G401 (cell line): ENCODE measurements at places on chromosomes 4 and X. TPM values are rescaled to one million over a fixed set of nuclear protein-coding genes. Genes with fewer than 3 reads are reported as not detected.
A peak's percentile ranks its signal among the peaks of the same experiment; 100 is the strongest.

PAGE4 gene
- not detected in 2 replicates for total RNA-seq

- peak; percentile 24 for DNase-seq
Measured at GRCh38 chrX:110241816-110242215, 76.1 kb downstream of the AMMECR1 start.

GRCh38 chr4:73725985-73726384 is 14.4 kb upstream of the CXCL8 start:
- DNase-seq, result no peak

GRCh38 chr4:123554801-123555232 is 158.2 kb downstream of the SPRY1 start:
- no peak for DNase-seq

DNA sequence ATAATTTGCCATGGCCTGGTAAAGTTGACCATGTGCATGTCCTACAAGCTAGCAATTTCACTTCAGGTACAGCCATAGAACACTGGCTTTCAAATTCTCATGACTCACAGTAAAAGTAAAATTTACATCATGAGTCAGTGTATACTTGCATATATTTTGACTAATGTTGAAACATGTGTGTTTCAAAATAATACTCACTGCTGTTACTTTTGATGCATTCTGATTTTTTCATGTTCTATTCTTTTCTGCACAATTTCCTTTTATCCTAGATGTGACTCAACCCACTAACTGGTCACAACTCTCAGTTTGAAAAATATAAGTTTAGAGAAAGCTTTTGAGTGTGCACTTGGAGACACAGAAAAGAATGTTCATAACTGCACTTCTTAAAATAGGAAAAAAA is 365.7 kb downstream of the FGF13 start:
- DNase-seq, result no peak

GRCh38 chr4:23887989-23888388 is 1.9 kb downstream of the PPARGC1A start:
- DNase-seq, result peak; percentile 78

DNA sequence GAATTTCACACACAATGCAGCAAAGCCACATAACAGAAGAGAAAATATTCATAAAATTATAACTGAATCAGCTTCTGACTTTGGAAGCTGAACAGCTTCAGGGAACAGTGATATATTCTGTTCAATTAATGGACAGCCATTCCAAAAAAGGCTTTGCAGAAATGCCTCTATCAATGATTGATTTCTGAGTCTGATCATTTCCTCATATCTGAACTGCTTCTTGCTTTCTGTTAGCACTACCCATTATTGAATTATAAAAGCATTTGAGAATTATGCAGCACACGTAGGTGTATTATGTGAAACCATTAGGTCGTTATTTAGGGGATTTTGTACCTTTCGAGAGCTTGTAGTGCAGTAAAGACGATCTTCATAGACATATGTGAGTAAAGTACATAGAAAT is 159.6 kb downstream of the STIM2 start:
- no peak for DNase-seq

GRCh38 chrX:1465286-1466231 is 12.8 kb upstream of the ASMTL start:
- no peak for DNase-seq

DNA sequence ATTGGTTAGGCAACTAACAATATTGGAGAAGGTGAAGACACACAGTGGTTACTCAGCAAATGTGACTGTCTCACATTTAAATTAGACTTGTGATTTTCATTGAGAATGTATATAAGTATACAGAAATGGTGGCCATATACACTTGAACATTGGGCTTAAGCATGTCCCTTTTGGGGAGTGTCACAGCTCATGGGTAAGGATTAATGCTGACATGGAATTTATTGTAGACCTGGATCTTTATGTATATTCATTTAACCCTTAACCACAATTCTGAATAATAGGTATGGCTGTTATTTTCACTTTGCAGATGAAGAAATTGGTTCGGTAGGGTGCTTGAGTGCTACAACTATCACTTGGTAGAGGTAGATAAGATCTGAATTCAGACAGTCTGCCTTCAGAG is 95.5 kb upstream of the WDFY3 start:
- no peak for DNase-seq

- no peak for DNase-seq
Measured at GRCh38 chr4:160318567-160319220, 1215.8 kb downstream of the RAPGEF2 start.

DNA sequence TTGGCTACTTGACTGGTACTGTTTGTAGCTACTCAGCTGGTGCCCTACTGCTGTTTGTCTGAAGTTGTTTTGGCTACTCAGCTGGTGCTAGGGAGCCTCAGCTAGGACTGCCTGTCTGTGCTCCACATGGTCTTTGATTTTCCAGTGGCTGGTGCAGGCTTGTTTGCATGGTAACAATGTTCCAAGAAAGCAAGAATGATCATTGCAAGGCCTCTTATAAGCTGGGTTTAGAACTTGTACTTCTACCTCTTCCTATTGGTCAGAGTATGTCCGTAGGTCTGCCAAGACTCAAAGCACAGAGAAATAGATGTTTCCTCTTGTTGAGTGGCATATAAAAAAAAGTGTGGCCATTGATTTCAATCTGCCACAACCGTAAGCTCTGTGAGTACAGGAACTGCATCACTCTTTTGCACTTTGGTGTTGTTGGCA is 17.6 kb downstream of the NFKB1 start:
- DNase-seq, result no peak

F8A3 gene
- not detected in 2 replicates for total RNA-seq

PABPC1L2A gene
- total RNA-seq, result not detected in 2 replicates
